Glutamatergic neuron (in vitro differentiated cells): ENCODE measurements at places on chromosomes 12 and 14. TPM values are rescaled to one million over a fixed set of nuclear protein-coding genes. Genes with fewer than 3 reads are reported as not detected.

DNA sequence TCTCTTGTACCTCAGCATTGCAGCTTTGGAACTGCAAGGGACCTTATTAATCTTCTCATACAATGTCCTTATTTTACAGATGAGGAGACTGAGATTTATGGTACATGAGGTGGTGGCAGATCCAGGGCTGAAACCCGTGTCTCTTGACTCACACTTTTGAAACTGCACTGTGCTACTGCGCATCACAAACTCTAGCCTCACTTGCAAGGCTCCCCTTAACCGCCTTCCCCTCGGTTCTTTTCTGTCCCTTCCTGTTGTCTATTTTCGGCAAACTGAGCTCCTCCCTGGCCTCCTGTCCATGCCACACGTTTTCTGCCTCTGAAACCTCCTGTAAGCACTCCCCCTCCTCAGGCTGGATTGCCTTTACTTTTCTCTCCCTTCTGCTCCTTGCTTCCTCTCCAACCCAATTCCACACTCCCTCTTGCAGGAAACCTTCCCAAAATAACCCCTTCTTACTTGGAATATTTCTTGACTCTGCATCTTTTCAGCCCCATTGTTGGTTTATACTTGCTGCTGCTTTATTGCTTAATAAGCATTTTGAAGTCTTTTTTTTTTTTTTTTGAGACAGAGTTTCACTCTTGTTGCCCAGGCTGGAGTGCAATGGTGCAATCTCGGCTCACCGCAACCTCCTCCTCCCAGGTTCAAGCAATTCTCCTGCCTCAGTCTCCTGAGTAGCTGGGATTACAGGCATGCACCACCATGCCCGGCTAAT is 72.4 kb upstream of the CISTR start:
- DNase-seq = no peak

- DNase-seq = no peak
Measured at GRCh38 chr12:31006416-31007152, 67.1 kb upstream of the DDX11 start.

PWP1 gene
- total RNA-seq = 42.2 TPM

GRCh38 chr14:37167151-37168047 is 5.0 kb downstream of the SLC25A21 start:
- DNase-seq = no peak

GRCh38 chr14:69405762-69406161 is 7.3 kb downstream of the SLC39A9 start:
- DNase-seq = no peak

PSMD9 gene
- total RNA-seq = 53.2 TPM

ACTR6 gene
- total RNA-seq = 36.0 TPM

DNA sequence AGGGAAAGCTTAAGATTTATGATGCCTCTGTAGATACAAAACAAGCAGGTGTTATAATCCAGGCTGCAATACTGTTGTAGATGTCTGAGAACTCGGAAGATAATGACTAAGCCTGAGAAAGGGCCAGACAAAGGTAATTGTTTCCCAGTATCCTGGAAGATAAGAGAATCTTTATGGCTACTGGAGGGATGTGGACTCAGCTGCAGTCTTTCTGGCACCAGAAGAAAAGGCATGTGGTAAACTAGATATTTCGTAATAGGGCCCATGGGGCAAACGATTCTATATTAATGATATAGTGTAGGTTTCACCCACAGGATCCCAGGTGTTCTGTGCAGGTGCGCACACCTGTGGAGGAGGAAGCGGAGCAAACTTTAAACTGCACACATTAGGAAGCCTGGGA is 9.2 kb upstream of the APOLD1 start:
- DNase-seq = no peak

GRCh38 chr12:67271976-67272375 is 2.8 kb downstream of the CAND1 start:
- no peak for DNase-seq

DNA sequence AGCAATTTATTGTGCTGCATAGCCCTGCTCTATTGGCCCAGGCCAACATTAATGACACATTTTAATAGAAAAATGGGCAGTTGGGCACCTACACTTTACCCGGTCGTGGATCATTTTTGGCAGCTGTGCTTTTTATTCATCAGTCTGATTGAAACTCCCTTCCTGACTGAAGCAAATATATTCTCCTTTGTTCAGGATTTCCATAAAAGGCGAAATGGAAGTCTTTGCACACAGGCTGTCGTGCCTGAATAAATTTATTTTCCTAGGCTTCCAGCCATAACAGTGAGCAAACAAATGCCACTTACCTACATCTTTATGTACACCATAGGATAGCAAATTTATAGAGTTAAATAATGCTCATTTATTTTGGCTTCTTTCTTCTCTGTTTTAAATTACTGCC is 480.7 kb upstream of the DCN start:
- DNase-seq = no peak

GRCh38 chr12:107238296-107238695 is 144.9 kb upstream of the CRY1 start:
- no peak for DNase-seq

GRCh38 chr14:23377198-23377550 is 328 bp downstream of the CMTM5 start:
- no peak for DNase-seq

TEX52 gene
- not detected for total RNA-seq

DNA sequence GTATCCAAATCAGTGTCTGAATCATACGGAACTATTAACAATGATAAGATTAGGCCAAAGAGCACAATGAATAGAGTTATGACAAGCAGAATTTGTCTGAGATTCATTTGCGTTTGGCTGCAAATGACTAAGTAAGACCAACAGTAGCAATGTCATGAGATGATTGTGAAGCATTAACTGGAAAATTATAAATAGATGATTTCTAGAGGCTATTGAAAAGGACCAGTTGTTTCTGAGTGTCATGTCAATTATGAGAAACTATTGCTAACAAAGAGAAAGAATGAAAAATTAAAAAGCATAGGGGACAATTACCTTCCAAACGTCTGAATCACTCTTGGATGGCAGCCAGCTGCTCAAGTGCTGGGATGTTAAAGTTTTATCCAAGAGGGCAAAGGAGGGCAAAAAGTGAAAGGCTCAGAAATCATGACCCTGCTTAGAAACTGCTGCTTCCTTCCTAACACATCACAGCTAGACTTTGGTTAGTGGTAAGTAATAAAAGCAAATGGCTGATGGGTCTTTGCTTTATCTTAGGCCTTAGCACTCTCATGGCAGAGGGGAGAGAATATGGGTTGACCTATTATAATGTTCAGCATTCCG is 89.0 kb downstream of the AKAP6 start:
- DNase-seq = no peak

HOXC13 gene
- not detected for total RNA-seq

DPPA3 gene
- total RNA-seq = not detected

DNA sequence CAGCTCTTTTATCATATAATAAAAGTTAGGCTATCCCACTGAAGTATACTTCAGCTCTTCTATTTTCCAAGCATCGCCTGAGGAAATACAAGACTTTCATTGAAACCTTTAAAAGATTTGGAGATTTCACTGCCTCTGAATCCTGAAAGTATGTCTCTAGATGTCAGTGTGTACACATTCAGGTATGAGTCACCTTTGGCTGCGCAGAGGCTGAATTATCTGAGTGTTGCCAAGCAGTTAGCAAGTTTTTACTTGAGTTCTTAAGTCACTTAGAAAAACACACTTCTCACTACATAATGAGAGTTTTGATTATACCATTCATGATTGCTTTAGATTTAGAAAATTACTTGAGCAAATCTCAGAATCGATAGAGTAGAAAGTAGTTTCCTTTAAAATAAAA is 210.3 kb downstream of the TMTC2 start:
- no peak for DNase-seq

DNAH10 gene
- 0.66 TPM for total RNA-seq

AVPR1A gene
- not detected for total RNA-seq

PTCSC3 gene
- total RNA-seq = not detected

GRCh38 chr14:100410056-100410565 is 87.0 kb downstream of the SLC25A47 start:
- DNase-seq = no peak

GRCh38 chr12:68686262-68686594 is 550 bp upstream of the NUP107 start:
- no peak for DNase-seq
